ENCODE measurements at places on chromosomes 11 and 22. TPM values are rescaled to one million over a fixed set of nuclear protein-coding genes. Genes with fewer than 3 reads are reported as not detected.

- DNase-seq, result no peak
Observed at GRCh38 chr11:134613646-134614045, 201.6 kb upstream of the B3GAT1 start.

DNA sequence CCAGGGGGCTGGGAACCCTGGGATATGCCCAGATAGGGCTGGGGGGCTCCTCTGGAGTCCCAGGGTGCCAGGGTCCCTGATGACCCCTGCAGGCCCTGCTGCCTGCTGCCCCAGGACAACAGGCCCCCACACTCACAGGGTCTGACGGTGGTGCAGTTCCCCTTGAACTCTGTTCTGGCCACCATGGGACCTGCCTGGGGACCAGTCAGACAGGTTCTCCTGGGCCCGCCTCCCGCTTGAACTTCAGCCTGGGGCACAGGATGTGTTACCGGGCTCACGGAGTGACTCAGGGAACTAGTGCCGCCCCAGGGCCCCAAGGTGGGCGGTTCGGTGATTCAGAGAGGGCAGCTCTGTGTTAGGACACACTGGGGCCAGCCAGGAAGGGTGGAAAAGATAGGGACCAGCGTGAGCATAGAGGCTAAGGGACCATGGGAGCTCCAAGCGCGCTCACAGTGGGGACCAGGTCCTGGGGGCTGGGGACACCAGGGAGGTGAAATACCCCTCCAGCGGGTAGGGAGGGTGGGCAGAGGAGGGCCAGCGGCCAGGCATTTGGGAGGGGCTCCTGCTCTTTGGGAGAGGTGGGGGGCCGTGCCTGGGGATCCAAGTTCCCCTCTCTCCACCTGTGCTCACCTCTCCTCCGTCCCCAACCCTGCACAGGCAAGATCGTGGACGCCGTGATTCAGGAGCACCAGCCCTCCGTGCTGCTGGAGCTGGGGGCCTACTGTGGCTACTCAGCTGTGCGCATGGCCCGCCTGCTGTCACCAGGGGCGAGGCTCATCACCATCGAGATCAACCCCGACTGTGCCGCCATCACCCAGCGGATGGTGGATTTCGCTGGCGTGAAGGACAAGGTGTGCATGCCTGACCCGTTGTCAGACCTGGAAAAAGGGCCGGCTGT, 21.5 kb upstream of the TXNRD2 start:
- DNase-seq, result no peak

DNA sequence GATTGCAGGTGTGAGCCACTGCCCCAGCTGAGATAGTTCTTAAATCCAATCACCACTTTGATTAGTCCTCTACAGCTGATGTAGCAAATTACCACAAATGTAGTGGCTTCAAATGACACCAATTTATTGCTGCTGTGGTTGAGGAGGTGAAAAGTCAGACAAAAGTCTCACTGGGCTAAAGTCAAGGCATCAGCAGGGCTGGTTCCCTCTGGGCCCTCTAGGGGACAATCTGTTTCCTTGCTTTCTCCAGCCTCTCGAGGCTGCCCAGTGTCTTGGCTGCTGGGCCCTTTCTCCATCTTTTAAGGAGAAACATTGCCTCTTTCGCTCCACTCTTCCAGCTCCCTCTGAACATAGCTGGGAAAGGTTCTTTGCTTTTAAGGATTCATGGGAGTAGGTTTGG, 50.5 kb upstream of the SHANK2 start:
- no peak for DNase-seq

DNA sequence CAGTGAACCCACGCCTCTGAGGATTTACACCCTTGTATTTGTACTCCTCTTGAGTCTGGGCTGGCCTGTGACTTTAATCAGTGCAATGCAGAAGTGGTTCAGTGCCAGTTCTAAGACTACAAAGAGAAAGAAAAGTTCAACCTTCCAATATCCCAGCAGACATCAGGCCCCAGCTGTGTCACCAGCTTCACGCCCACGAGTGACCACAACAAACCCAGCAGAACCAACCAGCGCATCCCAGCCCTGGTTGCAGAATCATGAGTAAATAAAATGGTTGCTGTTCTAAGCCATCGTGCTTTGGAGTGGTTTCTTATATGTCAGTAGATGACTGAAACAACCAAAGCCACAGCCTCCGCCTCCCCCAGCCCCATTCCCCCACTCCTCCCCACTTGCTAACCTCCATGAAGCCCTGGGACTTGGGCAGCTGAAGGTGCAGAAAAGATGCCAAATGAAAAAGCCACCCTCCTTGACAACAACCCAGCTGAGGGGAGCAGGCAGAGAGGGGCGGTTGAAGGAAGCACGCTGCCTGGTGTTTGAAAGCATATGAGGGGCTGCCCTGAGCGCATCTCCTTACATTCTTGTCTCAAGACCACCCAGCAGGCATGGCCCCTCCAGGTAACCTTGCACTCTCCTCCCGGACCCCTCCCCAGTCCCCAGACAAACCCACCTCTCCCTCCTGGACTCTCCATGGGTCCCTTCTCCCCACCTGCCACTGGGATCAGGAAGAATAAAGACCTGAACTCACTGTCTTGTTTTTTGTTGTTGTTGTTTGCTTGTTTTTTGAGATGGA, 20.9 kb downstream of the TSKU start:
- peak; percentile 50 for DNase-seq

The TEAD1 gene
- total RNA-seq, result 103 TPM

DNA sequence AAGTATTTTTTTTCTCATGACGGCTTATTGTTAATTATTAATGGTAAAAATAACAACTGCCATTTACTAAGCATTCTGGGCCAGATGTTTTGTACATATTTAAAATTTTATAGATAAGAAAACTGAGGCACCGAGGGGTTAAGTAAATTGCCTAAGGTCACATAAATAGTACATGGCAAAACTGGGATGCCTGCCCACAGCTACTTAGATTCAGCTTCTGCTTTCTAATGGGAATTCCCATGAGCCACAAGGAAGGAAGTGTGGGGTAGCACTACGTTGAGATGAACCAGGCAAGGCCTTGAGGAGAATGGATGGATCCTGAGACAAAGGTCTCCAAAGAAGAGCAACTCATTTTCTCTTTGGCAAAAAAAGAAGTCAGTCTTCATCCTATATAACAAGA, 11.9 kb upstream of the PHF21A start:
- no peak for DNase-seq

GRCh38 chr11:41878095-41878494, 418.6 kb upstream of the LRRC4C start:
- DNase-seq, result no peak

The BTG4 gene
- not detected for total RNA-seq

GRCh38 chr11:25057861-25058260, 561.0 kb downstream of the LUZP2 start:
- DNase-seq, result no peak

DNA sequence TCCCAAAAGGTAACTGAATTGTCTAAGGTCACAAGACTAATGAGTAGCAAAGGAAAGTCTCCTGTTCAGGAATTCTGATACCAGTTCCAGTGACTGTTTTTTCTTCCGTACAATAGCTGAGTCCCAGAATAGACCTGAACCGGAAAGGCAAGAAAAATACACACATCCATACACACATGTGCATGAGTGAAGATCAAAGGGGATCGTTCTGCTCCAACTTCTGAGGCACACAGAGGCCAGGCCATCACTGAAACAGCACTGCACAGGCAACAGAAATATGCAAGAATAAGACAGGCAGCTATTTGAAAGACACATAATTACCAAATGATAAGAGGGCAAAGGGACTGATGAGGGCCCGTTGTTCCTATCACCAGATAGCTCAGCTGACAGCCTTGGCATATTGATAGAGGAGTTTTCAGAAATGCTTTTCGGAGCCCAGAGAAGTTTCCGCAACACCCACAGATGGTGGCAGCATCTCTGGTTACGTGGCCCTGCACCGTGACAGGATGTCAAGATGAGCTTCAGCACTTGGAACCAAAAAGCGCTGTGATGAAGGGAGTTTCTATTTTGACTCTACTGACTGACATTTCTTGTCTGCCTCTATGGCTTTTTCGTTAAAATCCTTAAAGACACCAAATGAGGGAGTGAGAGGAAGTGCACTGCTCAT, 280.6 kb downstream of the LARGE1 start:
- no peak for DNase-seq

DNA sequence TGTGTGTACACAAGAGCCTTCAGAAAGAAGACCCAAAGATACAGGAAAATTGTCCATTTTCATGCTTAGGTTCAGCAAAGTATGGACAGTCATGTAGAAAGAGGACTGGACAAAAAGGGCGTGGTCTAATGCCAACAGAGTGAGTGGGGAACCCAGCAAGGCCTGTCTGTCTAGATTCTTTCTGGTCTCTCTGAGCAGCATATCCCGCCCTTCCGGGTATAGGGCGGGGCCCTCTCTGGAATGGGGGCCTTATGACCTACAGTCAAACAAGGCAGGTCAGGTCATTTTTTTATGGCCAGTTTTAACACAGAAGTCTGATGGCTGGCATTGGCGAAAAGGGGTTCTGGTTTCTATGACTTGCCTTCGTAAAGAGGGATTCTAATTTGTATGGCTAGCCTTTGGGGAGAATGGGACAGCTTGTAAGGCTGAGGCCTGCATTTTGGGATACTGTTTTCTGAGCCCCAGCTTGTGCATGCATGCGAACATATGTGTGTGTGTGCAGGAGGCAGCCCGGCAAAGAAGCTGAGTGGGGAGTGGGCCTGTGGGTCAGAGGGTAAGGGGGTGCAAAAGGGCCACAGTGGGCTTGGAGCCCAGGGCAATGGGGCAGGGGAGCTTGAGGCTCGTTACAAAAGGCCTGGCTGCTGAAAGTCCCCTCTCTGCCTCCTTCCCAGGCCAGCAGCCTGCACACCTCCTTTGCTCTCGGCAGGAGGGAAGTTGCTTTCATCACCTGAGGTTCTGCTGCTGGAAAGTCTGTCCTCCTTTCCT, 130.5 kb upstream of the B3GAT1 start:
- DNase-seq, result peak; percentile 43

The MISFA gene
- 6.4 TPM for total RNA-seq

The IGSF9B gene
- 85.3 TPM for total RNA-seq

DNA sequence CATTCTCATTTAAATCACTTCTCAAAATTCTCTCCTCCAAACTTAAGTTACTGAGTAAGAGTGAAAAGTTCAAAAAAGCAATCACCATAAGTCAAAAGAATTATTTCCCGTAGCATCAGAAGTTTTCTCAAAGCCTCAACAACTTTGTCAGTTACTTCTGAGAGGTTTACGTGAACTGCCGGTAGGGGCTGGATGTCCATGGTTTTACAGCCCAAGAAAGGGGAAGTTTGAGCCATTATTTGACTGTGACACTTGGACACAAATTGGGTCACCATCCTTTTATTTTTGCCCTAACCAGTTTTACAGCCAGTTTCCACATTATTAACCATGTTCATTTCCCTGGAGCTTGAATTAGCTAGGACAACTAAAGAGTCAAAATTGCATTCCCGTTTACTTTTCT, 7.5 kb downstream of the POU2AF3 start:
- DNase-seq, result no peak

DNA sequence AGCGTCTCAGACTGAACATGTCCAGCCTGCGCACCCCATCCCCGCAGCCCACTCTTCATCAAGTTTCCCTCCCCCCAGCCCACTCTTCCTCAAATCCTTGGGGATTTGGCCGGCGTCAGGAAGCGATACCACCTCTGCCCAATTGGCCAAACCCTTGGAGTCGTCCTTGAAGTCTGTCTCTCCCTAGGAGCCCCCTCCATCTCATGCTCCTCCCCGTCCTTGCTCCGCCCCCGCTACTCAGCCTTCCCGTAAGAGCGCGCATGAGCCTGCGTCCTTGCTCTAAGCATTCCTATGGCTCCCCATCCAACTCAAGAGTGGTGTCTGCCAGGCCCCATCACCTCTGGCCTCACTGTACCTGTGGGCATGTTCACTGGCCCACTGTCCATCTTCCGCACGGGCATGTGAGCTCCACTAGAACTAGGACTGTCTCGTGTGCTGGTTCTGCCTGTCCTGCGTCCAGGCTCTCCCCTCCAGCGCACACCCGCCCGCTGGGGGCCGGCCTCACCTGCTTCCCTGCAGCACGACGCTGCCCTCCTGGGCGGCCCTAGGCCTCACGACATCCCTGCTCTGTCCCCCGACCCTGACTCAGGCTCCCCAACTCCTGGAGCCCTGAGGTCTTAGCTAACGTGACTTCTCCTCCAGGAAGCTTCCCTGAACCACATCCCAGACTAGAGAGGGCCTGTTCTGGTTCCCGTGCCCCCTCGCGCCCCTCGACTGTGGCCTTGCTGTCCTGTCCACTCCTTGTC, 30.5 kb upstream of the TTLL12 start:
- no peak for DNase-seq

DNA sequence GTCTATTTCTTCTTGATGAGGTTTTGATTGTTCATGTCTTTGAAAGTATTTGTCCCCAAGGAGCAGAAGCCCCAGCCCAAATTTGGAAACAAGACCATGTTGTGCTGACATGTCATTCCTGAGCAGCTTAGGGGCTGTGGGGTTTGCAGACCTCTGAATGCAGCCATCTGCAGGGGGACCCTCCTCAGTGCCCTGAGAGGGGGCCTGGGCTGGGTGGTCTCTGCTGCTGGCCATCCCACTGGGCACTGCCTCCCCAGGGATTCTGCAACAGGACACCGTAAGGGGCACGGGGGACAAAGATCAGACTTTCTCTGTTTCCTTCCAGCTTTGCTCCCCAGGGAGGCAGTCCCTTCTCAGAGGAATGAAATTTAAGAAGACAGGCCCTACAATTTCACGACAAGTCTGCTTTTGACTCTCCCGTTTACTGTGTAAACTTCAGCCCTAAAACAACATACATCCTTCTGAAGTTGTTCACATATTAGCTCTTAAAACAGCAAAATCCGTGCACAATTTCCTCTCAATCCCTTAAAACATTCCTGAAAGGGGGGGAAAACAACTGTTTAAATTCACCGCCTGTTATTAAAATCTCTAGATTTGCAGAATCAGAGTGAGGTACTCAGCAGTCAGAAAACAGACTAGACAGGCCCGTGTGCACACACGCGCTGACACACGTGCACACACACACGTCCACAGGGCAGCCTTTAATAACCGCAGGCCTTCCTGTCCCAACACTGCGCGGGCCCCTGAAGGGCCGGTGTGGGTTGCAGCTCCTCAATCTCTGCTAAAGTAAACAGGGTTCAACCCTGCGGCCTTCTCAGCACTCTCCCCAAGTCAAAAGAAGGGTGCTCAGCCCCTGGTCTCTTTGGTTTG, 109.8 kb downstream of the KCNQ1 start:
- DNase-seq, result peak; percentile 65

DNA sequence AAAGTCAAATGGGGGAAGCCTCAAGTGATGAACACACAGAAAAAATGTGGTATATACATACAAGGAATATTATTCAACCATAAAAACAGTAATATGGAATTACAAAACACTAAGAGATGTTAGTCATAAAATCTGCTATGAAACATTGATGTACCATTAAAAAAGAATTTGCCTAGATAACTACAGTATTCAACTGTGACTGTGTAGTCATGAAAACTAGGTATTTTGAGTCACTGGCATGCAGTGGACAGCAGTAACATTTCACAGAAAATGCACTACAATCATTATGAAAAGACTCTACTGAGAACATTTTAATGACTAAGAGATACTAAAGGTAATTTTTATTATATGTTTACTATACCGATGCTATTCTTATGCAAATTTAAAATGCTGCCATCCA, 11.7 kb downstream of the ZNF195 start:
- no peak for DNase-seq

The SPI1 gene
- 12.0 TPM for total RNA-seq

GRCh38 chr11:31643857-31644256, 134.3 kb downstream of the ELP4 start:
- no peak for DNase-seq
